ENCODE measurements at places on chromosomes 7 and 10. TPM values are rescaled to one million over a fixed set of nuclear protein-coding genes. Genes with fewer than 3 reads are reported as not detected.

GRCh38 chr10:9635691-9636090 lies 1382.0 kb upstream of the CELF2 start:
- no peak overlapping the region for H3K27ac ChIP-seq
- H3K36me3 ChIP-seq: no peaks in the 10 kb centered on the region
- DNase-seq: no peak
- H3K27me3 ChIP-seq: peaks cover 6% of the 10 kb centered on the region

DNA sequence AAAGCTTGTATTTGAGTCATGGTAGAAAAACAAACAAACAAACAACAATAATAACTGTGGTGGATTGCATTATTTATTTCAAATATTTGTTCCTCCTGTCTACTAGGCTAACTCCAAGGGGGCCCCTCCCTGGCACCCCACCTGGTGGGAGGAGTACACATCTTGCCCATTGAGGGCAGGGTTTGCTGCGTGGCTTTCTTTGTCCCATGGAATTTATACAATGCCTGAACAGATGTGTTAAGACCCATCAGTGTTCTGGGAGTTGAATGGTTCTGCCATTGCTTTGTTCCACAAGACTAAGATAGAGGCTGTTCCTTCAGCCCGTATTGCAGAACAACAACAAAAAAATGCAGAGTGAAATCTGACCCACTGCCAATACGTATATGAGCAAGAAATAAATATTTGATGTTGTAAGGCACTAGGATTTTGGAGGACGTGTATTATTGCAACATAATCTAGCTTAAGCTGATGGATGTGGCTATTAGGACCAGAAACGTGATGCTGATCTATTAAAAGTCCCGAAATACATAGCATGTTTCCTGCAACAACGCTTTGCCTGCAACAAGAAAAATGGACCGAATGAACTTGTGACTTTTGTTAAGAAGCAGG lies 119.1 kb upstream of the JCAD start:
- H3K27me3 ChIP-seq: no peaks in the 10 kb centered on the region
- H3K36me3 ChIP-seq: no peaks in the 10 kb centered on the region
- peak overlapping the region; percentile 65 for H3K27ac ChIP-seq
- peaks cover 27% of the 10 kb centered on the region for H3K4me1 ChIP-seq

DNA sequence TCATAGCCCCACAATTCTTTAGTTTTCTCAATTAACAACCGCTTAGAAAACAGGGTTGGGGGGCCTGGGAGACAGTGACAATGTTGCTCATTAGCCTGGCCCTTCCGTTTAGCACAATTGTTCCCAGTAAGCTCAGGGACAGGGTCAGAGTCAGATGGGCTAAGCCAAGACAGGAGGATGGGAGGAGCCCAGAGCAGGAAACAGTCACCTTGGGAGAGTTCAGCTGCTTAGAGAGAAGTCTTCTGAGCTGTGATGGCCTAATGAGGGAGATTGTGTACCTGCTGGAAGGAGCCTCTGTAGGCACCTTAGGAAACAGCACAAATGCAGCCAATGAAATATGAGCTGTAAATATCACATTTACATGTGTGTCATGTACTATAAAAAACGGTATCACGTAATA lies 35.9 kb downstream of the SVOPL start:
- H3K36me3 ChIP-seq: peaks cover 9% of the 10 kb centered on the region
- H3K4me3 ChIP-seq: peak overlapping the region; percentile 57
- no peak for DNase-seq
- peaks cover 72% of the 10 kb centered on the region for H3K4me1 ChIP-seq
- H3K27me3 ChIP-seq: no peaks in the 10 kb centered on the region
- peak overlapping the region; percentile 91 for H3K27ac ChIP-seq

DNA sequence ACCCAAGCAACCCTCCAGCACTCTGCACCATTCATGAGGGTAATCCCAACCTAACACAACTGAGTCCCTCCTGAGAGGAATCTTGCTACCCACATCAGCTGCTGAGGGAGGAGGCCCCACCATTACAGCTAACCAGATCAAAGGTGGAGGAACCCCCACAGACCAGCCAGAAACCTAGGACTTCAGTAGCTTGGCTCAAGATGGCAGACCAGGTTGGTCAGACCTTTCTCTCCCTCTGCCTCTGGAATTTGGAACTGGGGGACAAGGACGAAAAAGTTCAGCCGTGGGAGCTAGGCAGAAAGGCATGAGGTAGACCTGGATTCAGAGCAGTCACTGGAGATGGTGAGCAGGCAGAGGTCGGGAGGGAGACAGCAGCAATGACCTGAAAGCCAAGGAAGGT lies 101.3 kb upstream of the CACUL1 start:
- no peak overlapping the region for H3K27ac ChIP-seq
- no peaks in the 10 kb centered on the region for H3K36me3 ChIP-seq
- peaks cover 8% of the 10 kb centered on the region for H3K27me3 ChIP-seq

GRCh38 chr7:123637203-123637602 lies 18.5 kb upstream of the LMOD2 start:
- H3K27ac ChIP-seq: peak overlapping the region; percentile 0
- H3K27me3 ChIP-seq: no peaks in the 10 kb centered on the region
- no peak overlapping the region for H3K4me3 ChIP-seq
- DNase-seq: no peak
- H3K4me1 ChIP-seq: peaks cover 19% of the 10 kb centered on the region

- no peaks in the 10 kb centered on the region for H3K36me3 ChIP-seq
- no peaks in the 10 kb centered on the region for H3K4me1 ChIP-seq
- no peak for DNase-seq
- H3K4me3 ChIP-seq: no peak overlapping the region
- no peak overlapping the region for H3K27ac ChIP-seq
Measured at GRCh38 chr10:113776553-113776952, 25.1 kb downstream of the PLEKHS1 start.

DNA sequence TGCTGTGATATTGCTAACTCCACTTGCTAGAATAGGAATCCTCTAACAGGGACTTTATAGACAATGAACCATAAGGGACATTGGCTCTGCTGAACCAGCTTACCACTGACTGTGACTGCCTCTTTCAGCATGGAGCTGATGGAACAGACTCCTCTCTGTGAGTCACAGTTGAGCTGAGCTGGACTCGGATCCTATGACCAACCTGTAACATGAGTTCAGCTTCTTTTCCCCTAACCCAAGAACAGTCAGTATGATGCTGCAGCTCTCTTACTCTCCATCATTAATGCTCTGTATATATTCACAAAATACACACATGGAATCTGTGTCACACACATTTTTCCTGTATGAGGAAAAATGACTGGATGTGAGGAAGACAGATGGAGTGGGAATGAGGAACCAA lies 177.9 kb upstream of the BET1 start:
- DNase-seq: no peak
- H3K4me3 ChIP-seq: no peak overlapping the region
- H3K4me1 ChIP-seq: peaks cover 10% of the 10 kb centered on the region
- H3K27me3 ChIP-seq: no peaks in the 10 kb centered on the region
- H3K27ac ChIP-seq: no peak overlapping the region

DNA sequence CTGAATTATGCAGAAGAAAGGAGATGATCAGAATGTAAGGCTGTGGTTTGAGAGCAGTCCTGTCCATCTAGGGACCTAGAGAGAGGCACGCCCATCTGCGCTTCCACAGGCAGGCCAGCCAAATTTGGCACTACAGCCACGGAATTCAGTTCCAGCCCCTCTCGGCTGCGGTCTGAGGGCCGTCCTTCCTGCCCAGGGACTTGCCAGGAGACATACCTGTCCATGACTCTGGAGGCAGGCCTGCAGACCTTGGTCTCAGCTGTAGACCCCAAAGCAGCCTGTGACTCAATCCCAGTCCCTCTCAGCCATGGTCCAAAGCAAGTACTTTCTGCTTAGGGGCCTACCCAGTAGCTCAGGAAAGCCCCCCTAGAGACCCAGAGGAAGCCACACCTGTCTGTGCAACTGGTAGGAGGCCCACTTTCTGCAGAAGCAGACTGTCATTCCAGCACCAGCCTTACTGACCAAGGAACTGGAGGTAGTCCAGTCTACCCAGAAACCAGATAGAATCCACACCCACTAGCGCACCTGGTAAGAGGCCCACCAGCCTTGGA lies 720.9 kb downstream of the PARD3 start:
- no peak overlapping the region for H3K27ac ChIP-seq
- peaks cover 7% of the 10 kb centered on the region for H3K36me3 ChIP-seq
- no peak overlapping the region for H3K4me3 ChIP-seq
- no peaks in the 10 kb centered on the region for H3K27me3 ChIP-seq
- H3K4me1 ChIP-seq: no peaks in the 10 kb centered on the region

DNA sequence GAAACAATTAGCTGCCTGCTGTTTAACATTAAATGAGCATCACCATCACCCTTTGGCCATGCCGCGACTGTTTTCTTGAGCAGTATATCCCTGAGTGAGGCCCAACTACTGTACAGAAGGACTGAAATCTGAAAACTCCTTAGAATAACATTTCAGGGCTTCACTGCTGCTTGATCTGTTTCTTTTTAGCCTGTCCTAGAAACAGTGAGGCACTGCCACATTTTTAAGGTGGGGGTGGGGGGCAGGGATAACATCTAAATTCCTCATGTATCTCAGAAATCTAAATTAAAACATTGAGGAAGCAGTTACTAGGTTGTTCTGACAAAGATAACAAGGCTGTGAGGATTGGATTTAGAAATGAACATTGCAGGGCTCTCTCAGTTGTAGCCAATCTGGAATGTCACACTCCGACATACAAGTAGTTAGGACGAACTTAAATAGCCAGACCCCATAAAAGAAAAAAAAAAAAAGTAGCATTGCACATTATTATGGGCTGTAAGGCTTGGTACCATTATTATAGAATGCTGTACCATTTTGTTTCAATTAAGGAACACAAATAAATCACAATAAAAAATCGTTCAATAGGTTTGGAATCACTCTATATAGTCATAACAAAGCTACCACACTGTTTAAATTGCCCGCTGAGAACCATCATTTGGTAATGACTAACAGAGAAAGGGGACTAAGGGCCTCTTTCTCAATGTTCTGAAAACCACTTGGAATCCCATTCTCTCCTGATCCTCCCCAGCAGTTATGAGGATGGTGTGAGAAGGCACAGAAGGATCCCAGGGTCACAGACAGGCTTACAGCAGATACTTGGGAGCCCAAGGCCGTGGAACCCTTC lies 256.1 kb downstream of the INHBA start:
- DNase-seq: no peak
- no peaks in the 10 kb centered on the region for H3K27me3 ChIP-seq
- no peaks in the 10 kb centered on the region for H3K36me3 ChIP-seq
- peaks cover 26% of the 10 kb centered on the region for H3K4me1 ChIP-seq
- no peak overlapping the region for H3K4me3 ChIP-seq

DNA sequence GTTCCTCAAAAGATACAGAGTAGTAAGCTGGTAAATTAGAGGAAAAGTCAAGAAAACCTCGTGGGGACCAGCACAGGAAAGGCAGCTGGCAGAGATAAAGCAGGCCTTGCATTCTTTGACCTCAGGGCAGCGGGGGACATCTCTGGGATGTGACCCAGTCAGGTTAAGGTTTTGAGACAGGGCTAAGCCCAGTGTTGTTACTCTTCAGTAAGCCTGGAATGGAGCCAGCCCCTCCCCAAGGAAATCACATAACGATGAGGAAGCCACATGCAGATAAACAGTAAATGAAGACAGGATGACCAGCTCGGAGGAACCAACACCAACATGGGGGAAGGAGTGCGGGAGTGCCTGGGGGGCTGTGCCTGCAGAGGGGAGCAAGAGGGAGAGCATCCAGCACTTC lies 99.6 kb downstream of the JAZF1 start:
- H3K27me3 ChIP-seq: no peaks in the 10 kb centered on the region
- no peak overlapping the region for H3K27ac ChIP-seq
- H3K36me3 ChIP-seq: no peaks in the 10 kb centered on the region
- H3K4me3 ChIP-seq: no peak overlapping the region

- no peak overlapping the region for H3K4me3 ChIP-seq
- DNase-seq: no peak
- peaks cover 44% of the 10 kb centered on the region for H3K4me1 ChIP-seq
- no peaks in the 10 kb centered on the region for H3K36me3 ChIP-seq
Measured at GRCh38 chr7:7103343-7104313, 78.7 kb upstream of the C1GALT1 start.

- H3K27me3 ChIP-seq: no peaks in the 10 kb centered on the region
- DNase-seq: no peak
- no peak overlapping the region for H3K4me3 ChIP-seq
- H3K4me1 ChIP-seq: peaks cover 9% of the 10 kb centered on the region
Measured at GRCh38 chr10:103708627-103709288, 146.6 kb downstream of the SH3PXD2A start.

- no peaks in the 10 kb centered on the region for H3K27me3 ChIP-seq
- H3K27ac ChIP-seq: no peak overlapping the region
- no peak for DNase-seq
Measured at GRCh38 chr10:6299234-6299633, 96.5 kb downstream of the PFKFB3 start.

DNA sequence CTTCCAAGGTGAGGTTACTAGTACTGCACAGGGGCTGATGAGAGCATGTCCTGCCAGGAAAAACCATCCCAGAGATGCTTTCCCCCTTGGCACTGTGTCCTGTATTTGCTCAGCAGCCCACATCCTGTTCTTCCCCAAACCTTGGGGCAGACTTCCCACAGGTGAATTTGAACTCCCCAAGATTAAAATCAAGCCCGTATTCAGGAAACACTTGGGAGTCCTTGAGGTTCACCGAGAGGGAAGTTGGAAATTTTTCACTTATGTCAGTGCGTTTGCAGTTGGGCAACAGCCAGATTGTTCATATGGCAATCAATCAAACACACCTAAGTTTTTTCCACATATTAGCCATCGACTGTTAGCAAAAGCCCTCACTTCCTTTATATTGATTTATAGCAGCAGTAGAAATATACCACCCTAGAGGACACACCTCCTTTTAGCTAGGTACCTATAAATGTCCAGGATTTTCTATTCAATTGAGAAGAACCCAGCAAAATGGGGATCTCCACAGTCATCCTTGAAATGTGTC lies at the start of gene DMBT1:
Gene DMBT1, plus strand, starts transcription at position 476 of the 526 bp plus-strand sequence. Its CDS starts 17 bp downstream, at position 493.
- peaks cover 68% of the 10 kb centered on the region for H3K27me3 ChIP-seq
- DNase-seq: no peak
- no peak within 1 kb of the TSS for H3K27ac ChIP-seq
- H3K36me3 ChIP-seq: no peaks in the 10 kb centered on the region

GRCh38 chr10:71747551-71748523 lies 25.5 kb downstream of the VSIR start:
- no peaks in the 10 kb centered on the region for H3K36me3 ChIP-seq
- H3K4me3 ChIP-seq: no peak overlapping the region

GRCh38 chr7:21086688-21087087 lies 300.0 kb upstream of the SP8 start:
- H3K27me3 ChIP-seq: peaks cover 55% of the 10 kb centered on the region
- no peak overlapping the region for H3K27ac ChIP-seq
- no peak for DNase-seq
- peaks cover 8% of the 10 kb centered on the region for H3K4me1 ChIP-seq
- H3K36me3 ChIP-seq: no peaks in the 10 kb centered on the region
- H3K4me3 ChIP-seq: no peak overlapping the region

MYPN gene
- total RNA-seq: not detected

IFIT1B gene
- not detected for total RNA-seq

DGKI gene
- total RNA-seq: 2.2 TPM

ADAM22 gene
- total RNA-seq: 6.3 TPM

JAKMIP3 gene
- total RNA-seq: 1.3 TPM

ADRA2A gene
- total RNA-seq: 4.7 TPM

CCDC172 gene
- not detected for total RNA-seq

CCAR1 gene
- 124 TPM for total RNA-seq

HOXA6 gene
- 43.7 TPM for total RNA-seq

KIAA1549 gene
- 34.8 TPM for total RNA-seq

ANXA8 gene
- total RNA-seq: 2.0 TPM

Measured in mesothelial cell of epicardium (in vitro differentiated cells).